ENCODE measurements at places on chromosomes 4 and X.

DNA sequence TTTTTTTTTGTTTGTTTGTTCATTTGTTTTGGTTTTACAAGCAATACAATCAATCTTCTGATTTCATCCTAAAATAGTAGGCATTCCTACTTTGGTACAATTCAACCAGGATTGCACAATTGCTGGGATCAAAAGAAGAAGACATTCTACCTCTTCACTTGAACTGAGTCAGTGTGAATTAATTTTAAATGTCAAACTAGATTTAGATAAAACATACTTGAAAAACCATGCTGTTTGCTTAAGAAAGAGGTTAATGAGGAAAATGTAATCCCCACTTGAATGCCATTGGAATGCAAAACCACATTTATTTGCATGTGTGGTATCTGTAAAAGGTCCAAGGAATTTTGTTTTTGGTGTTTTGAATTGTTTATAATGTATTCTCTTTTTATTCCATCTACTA, 40.5 kb downstream of the HAND2 start:
- DNase-seq, result no peak

GRCh38 chrX:2566055-2566454, 65.3 kb upstream of the DHRSX start:
- DNase-seq, result no peak

DNA sequence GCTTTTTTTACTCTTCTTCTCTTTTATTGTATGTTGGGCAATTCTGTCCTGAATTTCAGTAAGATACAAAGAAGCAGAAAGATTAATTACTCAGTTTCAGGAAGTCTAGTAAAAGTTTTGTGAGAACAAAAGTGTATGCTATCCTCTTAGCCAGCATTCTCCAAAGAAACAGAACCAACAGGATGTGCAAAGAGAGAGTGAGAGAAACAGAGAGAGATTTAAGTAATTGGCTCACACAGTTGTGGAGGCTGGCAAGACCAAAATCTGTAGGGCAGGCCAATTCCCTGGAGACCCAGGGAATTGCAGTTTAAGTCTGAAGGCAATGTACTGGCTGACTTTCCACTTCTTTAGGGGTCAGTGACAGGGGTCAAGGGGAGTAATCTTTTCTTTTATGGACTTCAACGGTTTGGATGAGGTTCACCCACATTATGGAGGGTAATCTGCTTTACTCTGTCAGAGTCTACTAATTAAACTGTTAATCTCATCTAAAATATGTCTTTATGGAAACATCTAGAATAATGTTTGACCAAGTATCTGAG, 59.2 kb upstream of the SLC39A8 start:
- no peak for DNase-seq

DNA sequence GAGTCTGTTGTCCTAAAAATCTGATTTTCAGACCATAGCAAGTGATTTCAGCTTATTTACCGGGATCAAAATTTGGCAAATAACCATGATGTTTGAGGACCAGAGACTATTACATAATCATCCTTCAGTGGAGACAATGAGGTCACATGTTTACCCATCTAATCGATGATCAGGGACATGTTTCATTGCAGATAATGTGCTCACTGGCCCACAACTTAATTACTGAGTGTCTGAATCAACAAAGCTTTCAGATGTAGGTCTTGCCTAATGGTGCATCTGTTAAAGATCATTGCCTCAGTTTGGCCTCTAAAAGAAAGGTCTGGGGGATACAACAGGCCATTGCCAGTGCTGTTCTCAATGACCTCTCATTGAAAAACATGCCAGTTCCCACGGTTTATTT, 42.8 kb upstream of the KLHL34 start:
- DNase-seq, result no peak

DNA sequence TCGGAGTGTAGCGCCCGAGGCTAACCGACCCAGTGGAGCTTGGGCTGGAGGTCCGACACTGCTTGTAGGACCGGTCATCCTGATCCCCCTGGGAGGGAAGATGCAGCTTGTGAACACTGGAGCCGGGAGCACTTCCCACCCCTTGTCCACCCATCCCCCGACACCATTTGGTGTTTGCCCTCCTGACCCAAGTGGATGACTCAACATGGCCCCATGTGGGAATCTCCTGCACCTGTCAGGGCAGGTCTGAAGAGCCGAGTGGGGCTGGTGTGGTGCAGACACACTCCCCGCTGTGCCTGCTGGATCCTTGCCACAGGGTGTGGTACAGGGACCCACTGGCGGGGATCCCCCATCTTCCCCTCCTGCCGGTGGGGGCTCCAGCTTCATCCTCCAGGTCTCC, 90.0 kb upstream of the AFAP1 start:
- no peak for DNase-seq

- DNase-seq, result no peak
Measured at GRCh38 chrX:34528081-34528480, 129.0 kb downstream of the TMEM47 start.

DNA sequence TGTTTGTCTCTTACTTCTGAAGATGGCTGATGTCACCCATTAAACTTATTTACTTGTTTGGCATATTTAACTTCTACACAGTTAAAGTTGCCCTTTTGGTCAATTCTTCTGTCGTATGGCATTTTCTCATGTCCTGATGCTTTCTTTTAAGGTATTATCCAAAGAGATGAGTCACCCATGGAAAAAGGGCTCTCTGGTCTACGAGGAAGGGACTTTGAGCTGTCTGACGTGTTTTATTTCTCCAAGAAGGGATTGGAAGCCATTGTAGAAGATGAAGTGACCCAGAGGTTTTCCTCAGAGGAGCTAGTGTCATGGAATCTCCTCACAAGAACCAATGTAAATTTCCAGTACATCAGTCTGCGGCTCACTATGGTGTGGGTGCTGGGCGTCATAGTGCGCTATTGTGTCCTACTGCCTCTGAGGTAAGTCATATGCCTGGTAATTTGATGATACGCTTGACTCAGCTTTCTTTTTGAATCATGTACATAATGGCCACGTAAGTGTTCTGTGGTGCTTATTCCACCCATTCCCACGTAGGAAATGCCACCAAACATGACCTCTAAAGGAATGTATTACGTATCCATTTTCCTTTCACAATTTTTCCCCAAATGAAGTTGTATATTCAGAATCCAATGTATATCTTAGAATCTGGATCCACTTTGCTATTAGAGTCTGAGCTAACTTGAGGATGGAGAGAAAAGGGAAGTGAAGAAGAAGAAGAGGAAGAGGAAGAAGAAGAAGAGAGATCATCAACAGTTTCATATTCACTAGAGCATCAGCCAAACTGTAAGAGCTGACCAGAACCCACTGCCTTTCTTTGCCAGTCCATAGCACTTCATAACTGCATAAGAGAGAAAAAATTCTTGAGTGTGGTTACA, 45.7 kb downstream of the GPAT3 start:
- no peak for DNase-seq

- DNase-seq, result no peak
Measured at GRCh38 chr4:98248934-98249333, 12.2 kb upstream of the RAP1GDS1 start.

DNA sequence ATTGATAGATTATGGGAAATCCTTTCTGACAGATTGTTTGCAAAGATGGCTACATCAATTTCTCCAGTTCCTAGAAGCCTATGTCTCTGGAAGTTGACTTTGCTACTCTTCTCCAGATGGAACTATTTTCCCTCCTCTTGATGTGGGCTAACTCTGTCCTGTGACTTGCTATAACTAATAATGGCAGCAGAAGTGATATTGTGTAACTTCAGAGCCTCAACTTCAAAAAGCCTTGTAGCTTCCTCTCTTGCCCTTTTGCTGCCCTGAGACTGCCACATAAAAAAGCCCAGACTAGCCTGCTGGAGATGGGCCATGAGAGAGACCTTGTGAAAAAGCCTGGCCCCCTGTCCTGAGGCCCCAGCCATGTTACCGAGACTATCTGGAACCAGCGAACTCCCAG, 210.7 kb upstream of the SLC7A11 start:
- DNase-seq, result no peak

- no peak for DNase-seq
Measured at GRCh38 chrX:35115205-35115604, 172.6 kb downstream of the FAM47B start.

DNA sequence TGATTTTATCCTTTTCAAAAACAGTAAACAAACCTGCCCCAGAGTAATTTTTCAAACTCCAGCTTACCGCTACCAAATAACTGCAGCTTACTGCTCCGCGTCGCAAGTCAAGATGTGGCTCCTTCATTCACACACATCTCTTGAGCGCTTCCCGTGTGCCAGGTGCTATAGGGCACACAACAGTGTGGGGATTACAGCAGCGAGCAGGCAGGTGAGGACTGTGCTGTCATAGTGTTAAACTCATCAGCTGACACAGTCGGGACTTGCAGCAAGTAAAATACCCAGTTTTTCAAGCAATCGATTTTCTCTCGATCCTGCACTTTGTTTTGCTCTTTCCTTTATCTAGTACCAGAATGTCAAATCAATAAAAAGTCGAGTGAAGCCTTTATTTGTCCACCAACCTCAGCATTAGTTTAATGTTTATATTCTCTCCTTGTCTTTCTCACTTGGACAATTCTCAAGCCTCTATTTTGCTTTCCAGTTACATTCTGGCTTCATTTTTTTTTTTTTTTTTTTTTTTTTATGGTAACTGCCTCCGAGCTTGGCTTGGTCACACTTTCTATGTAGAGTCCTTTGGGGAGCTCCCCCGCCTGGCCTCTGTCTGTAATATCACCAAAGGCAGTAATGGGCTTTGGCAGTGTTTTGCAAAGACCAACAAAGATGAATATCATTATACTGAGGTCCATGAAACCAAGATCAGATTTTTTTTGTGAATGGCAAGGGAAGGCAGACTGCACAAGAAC, 8.3 kb upstream of the ASB5 start:
- DNase-seq, result no peak

- no peak for DNase-seq
Measured at GRCh38 chr4:11623726-11624037, 195.0 kb upstream of the HS3ST1 start.

- no peak for DNase-seq
Measured at GRCh38 chr4:176187624-176188023, 7.8 kb downstream of the SPATA4 start.

DNA sequence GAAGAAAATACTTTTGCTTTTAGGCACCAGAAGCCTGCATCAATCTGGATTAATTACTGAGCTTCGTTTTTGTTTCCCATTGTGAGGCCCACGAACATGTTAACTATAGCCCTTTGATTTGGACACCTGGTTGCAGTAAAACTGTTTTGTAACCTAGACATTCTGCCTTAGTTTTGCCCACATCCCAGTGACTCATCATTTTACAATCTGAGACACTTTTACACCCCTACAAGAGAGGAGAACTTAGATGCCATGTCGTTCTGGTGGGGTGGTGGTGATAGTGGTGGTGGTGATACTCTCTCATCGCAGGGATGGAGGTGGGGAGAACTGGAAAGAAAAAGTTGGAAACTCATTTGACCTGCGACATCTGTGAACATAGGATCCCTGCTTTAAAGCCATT, 1257.2 kb downstream of the ADGRL3 start:
- DNase-seq, result no peak

DNA sequence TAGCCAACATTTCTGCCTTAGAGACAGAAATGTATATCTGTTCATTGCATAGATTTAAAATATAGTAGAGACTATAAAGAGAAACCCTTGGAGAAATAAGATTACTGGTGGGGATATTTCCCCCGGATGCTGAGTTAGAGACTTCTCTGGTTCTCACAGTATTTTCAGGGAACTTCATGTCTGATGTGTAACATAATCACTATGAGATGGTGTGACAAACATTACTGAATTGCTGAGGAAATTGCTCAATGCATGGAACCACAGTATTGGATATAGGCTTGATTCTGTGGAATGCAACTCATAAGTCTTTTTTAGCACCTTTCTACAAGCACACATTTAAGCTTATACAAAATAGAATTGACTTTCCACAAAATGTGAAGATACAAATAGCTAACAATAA, 152.7 kb downstream of the SOWAHB start:
- no peak for DNase-seq

DNA sequence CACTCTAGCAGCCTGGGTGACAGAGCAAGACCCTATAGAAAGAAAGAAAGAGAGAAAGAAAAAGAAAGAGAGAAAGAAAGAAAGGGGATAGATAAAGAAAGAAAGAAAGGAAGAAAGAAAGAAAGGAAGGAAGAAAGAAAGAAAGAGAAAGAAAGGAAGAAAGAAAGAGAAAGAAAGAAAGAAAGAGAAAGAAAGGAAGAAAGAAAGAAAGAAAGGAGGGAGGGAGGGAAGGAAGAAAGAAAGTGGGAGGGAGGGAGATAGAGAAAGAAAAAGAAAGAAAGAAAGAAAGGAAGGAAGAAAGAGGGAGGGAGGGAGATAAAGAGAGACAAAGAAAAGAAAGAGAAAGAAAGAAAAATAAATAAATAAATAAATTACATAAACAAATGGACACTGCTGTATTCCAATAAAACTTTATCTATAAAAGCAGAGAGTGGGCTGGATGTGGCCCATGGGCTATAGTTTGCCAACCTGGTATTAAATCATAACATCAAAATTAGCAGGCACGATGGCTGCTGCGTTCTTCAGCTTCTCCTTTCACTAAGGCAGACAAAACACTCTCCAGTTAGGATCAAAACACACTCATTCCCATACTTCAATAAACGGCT, 165.0 kb downstream of the ZNF674 start:
- no peak for DNase-seq

DNA sequence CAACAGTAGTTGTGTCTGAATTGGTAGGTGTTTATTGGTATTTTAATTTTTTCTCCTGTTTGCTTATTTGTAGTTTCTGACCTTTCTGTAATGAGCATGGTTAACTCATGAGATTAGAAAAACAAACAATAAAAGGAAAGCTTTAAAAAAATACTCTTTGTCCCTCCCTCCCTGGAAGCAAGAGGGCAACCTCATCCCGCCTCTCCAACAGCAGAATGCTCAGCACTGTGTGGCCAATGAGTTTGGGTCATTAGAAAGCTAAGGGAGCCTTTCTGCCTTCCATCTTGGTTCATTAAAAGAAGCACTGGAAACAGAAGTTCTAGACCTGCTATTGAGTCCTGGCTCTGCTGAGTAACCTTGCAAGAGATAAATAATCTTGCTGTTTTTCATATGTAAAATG, 33.9 kb downstream of the TRPC5 start:
- DNase-seq, result no peak

DNA sequence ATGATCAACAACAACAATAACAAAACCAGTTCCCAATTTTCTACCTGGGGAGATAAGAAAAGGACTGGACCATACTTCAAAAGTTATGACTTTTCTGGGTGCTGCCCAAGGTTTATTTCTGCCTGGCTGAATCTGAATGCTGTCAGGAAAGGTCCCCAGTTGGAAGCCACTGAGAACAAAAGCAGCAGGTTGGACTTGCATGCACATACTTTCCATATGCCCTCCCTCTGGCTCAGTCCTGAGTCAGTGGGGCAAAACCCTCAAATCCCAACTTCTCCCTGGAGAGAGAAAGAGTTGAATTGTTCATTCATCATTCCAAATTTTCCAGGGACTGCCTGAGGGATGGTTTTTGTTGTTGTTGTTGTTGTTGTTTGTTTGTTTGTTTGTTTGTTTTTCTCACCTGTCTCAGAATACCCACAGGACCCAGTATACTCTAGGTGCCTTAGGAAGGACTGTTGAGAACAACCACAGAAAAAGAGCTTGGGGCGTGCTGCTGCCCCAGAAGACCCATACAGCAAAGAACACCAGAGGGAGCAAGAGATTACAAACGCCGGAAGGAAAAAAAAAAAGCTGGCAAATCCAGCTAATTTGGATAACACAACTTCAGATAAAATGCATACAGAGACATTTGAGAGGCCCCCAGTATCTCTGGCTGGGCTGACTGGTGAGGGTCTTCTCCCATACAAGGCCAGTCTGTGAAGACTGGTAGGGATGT, 138.9 kb upstream of the INPP4B start:
- DNase-seq, result no peak
